Calu3 (cell line): ENCODE measurements at places on chromosomes 2 and 18.

DNA sequence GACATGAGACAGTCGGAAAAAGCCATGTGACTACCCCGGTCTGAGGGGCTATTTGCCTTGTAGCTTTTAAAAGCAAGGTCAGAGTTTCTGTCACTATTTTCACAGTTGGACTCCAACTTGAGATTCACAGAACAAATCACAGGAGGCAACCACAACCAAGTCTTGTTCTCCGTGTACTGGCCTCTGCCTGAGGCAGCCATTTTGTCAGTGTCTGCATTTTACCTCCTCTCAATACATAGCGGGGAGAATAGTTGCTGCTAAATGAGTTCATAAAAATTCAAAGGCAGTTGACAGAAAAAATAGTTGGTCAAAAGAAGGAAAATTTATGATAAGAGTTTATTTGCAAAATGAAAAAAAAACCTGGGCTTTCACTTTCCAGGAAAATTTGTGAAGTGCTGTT lies 501.4 kb downstream of the CCDC85A start:
- no peak for DNase-seq

DNA sequence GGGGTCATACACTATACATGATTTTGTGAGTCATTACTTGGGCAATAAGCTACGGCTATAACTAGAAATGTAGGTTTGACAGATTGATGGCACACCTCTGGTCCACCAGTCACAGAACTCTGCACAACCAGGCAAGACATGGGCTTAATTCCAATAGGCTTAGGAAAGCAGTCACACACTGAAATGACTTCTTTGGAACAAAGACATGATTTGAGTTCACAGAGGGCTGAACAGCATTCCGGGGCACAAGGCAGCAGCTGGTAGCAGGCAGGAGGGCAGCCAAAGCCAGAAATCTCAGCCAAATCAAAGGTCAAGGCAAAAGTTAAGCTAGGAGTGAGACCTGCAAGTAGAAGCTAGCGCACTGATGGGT lies 27.4 kb downstream of the FABP1 start:
- DNase-seq, result no peak

DNA sequence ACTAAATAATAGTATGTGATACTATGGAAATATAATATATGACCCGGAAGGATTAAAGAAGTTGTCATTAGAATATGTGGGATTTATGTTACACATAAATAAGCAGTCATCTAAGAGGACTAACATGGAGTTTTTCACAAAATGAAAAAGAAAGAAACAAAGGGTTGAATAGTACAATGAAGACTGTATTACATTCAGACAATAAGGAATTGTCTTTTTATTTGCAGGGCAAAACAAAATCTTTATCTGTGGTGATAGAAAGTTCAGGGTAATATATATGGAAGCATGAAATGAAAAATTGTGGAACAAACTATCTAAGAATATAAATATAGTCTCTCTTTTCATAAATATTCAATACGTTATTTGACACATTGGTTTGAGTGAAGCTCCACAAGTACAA lies 5.8 kb downstream of the ERMN start:
- no peak for DNase-seq

DNA sequence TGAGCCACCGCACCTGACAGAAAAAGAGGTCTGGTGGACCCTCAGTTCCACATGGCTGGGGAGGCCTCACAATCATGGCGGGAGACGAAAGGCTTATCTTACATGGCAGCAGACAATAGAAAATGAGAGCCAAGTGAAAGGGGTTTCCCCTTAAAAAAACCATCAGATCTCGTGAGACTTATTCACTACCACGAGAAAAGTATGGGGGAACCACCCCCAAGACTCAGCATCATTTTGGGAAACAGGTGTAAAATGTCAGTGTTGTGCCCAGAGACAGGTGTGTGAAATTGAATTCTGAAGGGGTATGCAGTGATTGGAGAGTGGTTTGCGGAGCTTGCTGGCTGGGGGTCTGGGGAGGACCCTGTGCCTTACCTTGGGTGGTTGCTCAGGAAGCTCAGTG lies 4.6 kb upstream of the D2HGDH start:
- DNase-seq, result no peak

- no peak for DNase-seq
Measured at GRCh38 chr18:77373730-77374445, 124.2 kb downstream of the GALR1 start.

DNA sequence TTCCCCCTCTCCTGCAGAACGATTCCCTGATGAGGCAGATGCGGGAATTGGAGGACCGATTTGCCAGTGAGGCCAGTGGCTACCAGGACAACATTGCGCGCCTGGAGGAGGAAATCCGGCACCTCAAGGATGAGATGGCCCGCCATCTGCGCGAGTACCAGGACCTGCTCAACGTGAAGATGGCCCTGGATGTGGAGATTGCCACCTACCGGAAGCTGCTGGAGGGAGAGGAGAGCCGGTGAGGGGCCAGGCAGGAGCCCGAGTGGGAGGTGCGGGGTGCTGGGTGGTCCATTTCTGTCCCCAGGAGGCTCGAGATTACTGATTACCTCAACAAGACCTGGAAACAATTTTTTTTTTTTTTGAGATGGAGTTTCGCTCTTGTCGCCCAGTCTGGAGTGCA lies 3.1 kb downstream of the DES start:
- DNase-seq, result no peak

DNA sequence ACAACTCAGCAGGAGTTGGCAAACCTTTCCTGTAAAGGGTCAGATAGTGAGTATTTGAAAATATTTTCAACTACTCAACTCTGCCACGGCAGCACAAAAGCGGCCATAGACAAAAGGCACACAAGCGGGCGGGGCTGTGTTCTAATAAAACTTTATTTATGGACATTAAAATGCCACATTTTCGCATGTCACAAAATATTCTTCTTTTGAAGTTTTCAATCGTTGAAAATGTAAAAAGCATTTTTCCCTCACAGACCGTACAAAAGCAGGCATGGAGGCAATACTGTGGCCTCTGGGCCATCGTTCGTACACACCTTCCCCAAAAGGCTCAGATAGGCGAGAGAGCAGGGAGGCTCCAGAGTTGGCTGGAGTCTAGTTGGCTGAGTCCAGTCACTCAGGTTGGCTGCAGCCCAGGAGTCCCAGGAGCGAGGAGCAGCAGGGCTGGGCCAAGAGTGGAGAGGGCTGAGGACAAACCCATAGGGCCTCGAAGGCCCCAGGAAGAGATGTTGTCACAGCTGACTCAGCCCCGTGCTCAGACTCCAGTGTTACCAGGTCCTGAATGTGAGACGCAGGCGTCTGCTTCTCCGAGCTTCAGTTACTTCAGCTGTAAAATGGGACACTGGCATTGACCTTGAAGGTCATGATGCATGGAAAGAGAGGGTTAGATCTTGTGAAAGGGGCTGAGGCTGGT lies 42.5 kb downstream of the SDC1 start:
- DNase-seq, result peak; percentile 61

GRCh38 chr2:139790136-139790535 lies 1009.9 kb upstream of the NXPH2 start:
- no peak for DNase-seq

GRCh38 chr18:63131106-63131958 lies 188.2 kb downstream of the BCL2 start:
- DNase-seq, result peak; percentile 56

DNA sequence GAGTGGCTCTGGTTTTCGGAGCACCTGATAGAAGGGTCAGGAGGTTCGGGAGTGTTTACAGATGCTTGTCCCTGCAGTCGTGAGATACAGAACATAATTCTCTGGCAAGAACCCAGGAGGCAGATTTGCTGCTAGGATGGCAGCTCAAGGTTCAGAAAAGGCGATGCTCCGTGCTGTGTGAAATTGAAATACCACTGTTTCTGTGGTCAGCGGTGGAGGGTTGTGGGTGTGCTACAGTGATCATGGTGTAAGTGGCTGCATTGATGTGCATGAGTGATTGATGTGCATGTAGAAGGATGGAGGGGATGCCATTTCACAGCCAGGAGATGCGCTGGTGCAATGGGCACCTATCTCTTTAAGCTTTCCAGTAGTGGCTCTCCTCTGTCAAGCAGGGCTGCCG lies 322.1 kb downstream of the GALR1 start:
- no peak for DNase-seq

DNA sequence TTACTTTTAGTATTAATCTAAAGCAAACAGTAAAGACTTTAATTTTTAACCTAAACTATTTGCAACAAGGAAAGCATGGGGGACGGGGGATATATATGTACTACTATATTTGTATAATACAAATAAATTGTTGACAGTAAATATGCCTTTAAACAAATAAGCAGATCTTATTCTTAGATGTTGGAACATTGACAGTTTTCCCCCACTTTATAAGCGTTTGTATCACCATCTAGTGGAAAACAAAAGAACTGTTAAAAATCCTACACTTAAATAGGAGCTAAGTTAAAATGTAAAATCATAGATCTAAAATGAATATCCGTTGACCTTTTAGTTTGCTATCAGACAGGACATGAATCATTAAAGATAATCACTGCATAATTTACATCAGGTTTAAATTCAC lies 50.0 kb downstream of the RBBP8 start:
- no peak for DNase-seq

DNA sequence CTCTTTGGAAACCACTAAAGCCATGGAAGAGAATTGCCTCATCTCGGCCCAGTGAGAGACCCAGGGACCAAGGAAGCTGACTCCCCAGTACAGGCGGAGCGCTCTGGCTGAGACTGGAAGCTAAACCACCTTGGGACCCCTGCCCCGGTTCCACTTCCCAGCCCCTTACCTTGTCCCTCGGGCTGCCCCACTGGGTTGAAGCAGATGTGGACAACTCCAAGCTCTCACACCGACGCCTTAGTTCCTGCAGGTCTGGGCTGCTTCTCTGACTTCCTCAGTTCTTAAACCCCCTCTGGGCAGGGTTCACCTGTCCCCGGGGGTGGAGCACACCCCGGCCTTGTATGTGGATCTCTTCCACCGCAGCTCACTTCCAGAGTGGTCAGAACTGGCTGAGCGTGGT lies 266.2 kb downstream of the PHLPP1 start:
- no peak for DNase-seq

GRCh38 chr2:78718024-78718423 lies 307.5 kb upstream of the REG3G start:
- no peak for DNase-seq

GRCh38 chr2:114812261-114812660 lies 369.8 kb downstream of the DPP10 start:
- no peak for DNase-seq

GRCh38 chr2:192645811-192646598 lies 451.3 kb upstream of the TMEFF2 start:
- no peak for DNase-seq

DNA sequence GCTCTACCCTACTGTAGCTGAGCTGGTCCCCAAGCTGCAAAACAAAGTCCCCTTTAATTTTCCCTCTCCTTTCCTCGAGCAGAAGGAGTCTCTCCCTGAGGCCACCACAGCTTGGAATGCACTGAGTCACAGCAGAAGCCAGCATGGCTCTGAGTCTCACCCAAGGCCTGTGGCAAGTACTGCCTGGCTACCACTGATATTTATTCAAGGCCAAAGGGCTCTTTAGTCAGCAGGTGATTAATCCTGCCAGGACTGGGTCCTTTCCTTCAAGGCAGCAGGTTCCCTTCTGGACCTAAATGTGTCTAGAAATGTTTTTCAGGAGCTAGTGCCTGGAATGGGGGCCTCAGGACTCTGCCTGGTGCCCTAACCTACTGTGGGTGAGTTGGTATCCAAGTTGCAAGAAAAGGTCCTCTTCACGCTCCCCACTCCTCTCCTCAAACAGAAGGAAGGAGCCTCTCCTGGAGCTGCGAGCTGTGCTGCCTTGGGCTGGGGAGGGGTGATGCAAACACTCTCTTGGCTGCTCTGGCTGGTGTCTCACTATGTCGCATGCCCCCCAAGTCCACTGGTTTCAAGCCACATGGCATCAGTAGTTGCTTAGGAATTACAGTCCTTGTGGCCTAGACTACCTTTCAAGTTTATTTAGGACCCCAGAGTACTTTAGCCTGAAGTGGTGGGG lies 53.4 kb downstream of the CD28 start:
- DNase-seq, result peak; percentile 74

DNA sequence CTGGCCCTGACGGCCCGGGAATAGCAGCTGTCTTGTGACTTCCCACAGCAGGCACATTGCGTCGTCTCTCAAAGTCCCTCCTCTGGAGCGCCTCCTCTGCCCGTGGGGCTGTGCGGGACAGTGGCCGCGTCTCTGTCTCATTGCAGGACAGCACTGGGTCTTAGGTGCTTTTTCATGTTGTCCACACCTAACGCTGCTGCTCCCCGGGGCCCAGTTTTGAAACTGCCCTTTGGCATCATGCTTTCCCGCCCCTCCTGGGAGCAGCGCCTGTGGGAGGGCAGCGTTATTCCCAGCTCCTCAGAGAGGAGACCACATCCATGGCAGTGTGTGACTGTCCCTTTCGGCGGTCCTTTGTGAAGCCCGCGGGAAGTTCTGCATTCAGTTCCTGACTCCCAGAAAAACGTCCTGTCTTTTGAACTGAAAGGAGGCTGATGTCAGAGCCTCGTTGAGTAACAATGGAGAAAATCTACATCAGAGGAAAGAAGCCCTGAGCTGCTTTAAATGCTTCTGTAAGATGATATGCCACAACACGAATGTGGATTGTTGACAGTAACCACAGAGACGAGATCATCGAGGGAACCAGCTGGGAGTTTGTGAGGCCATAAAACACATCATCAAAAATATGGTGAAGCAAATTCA lies 226.0 kb downstream of the FAM210A start:
- DNase-seq, result no peak

GRCh38 chr18:3649633-3650426 lies 199.9 kb downstream of the TGIF1 start:
- DNase-seq, result peak; percentile 30

DNA sequence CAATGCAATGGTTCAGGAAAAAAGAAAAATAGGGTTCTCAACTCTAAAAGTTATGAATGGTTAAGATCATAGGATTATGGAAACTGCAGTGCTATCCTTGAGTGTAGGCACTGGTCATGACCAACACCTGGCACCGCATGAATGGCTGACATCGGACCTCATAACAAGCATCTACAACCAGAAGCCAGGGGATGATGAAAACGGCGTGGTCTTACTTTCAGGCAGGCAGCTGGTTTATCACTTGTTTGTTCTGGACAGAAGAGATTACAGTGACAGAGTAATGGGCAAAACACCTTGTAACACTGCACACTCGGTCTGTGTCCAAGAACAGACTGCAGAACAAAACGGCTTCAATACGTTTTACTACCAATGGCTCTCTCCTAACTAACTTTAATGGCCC lies 132.8 kb downstream of the STK39 start:
- DNase-seq, result no peak

DNA sequence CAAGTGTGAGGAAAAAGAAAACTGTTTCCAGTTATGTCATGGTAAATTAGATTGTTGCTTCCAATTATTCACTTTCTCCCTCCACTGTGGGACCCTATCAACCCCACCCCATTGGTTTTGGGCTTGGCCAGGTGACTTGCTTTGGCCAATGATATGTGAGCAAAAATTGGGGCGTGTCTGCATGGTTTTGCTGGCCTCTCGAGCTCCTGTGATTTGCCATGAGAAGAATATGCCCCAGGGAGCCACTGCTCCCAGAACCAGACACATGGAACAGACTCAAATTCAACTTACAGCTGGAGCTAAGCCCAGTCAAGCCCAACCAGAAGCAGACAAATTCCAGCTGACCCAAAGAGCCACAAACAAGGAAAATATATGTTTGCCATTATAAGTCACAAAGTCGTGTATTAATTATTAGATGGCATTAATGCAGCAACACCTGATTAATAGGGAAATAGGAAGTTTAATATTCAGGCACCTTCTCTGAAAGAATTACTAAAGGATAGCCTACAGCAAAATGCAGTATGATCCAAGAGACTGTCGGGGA lies 248.9 kb downstream of the ANAPC1 start:
- DNase-seq, result no peak

GRCh38 chr2:38156436-38156835 lies 80.5 kb upstream of the CYP1B1 start:
- DNase-seq, result no peak
